ENCODE measurements at places on chromosomes 2 and 18. TPM values are rescaled to one million over a fixed set of nuclear protein-coding genes. Genes with fewer than 3 reads are reported as not detected.

Gene LRRTM1
- total RNA-seq, result not detected

Gene ZNF521
- 0.72 TPM for total RNA-seq

Gene UPP2
- total RNA-seq, result not detected

Gene SNTG2
- total RNA-seq, result not detected

Gene ADGRF3
- not detected for total RNA-seq

Gene GKN2
- total RNA-seq, result not detected

Gene ATP6V1C2
- total RNA-seq, result 0.43 TPM

Gene SPRED2
- 5.3 TPM for total RNA-seq

Gene SERPINB11
- total RNA-seq, result not detected

Gene SLC8A1
- 3.6 TPM for total RNA-seq

Gene XDH
- total RNA-seq, result 3.2 TPM

Gene OBSL1
- total RNA-seq, result 31.8 TPM

Gene TUBA3E
- not detected for total RNA-seq

Gene DCDC2C
- total RNA-seq, result not detected

Gene TSHZ1
- 3.6 TPM for total RNA-seq

Gene RGPD3
- total RNA-seq, result 0.21 TPM

Gene ASNSD1
- total RNA-seq, result 38.2 TPM

Gene SERPINB12
- total RNA-seq, result 0.48 TPM

Data from tracheal epithelial cell (primary cell).